ENCODE measurements at places on chromosomes 12 and 14.

GRCh38 chr12:18153826-18154225, 63.8 kb upstream of the RERGL start:
- DNase-seq = no peak

- DNase-seq = no peak
These were observed 15.7 kb downstream of the MDM2 start for GRCh38 chr12:68823696-68824095.

- no peak for DNase-seq
These were observed 16.4 kb downstream of the TRMT61A start for GRCh38 chr14:103545219-103545914.

DNA sequence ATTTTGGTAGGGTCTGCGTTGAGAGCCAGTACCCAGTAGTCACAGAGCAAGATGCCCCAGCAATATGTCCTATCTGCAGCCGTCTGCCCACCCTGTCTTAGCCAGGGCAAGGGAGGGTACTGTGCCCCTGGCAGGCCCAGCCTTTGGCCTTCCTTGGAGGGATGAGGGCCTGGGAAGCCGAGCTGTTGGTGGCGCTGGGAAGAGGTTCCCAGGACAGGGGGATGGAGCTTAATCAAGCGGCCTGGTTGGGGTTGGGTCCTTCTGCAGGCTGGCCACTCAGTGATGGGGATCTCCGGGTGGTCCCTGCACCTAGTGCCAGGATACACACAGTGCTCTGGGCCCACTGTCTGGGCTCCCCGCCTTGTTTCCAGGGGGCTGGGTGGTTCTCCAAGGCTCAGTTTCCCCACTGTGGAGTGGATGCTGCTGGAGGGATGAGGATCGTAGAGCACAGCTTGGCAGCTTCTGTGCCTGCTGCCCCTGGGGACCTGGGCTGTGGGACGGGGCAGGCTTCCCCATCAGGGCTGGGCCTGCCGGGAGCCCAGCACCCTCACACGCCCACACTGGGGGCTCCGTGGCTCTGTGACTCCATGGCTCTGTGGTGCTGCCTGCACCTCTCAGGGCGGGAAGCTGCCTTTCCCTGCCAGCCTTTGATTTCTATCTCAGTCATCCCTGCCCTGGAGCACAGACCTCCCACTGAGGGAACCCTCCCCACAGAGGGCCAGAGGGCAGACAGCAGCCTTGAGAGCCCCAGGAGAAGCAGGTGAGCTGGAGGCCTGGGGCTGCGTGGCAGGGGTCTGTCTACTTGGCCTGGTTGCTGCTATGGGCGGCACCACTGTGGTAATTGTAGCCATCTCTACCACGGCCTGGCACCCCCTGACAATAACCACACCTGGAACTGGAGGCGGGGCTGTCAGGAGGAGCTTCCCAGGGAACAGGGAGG, 357.0 kb downstream of the TMEM121 start:
- DNase-seq = no peak
